ENCODE measurements at places on chromosomes 13 and 19.

DNA sequence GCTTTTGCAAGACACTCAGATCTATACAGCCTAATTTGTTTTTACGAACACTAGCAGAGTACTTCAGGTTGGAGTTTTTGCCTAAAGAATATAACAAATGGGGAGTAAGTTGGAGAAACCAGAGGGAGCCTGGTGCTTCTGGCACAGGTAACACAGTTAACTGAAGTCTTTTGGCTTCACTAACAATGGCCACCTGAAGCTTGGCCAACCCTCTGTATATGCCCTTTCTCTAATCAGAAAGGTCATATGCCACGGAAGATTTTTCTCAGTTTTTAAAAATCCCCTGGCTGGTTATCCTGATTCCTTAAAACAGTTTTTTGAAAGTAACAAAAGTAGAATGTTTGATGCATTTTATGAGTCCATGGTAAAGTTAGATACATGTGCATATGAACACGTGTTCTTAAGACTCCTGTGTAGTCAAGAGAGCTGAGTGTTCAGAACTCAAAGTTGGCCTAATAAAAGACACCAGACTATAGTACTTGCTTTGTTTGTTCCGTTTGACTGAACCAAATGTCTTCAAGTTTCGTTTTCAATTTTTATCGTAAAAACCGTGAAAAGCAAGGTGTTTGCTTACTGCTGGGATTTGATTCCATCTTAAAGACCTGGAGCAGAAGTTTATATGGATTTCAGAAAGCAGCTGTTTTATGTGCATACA, 137.5 kb downstream of the KCNRG start:
- no peak for DNase-seq

DNA sequence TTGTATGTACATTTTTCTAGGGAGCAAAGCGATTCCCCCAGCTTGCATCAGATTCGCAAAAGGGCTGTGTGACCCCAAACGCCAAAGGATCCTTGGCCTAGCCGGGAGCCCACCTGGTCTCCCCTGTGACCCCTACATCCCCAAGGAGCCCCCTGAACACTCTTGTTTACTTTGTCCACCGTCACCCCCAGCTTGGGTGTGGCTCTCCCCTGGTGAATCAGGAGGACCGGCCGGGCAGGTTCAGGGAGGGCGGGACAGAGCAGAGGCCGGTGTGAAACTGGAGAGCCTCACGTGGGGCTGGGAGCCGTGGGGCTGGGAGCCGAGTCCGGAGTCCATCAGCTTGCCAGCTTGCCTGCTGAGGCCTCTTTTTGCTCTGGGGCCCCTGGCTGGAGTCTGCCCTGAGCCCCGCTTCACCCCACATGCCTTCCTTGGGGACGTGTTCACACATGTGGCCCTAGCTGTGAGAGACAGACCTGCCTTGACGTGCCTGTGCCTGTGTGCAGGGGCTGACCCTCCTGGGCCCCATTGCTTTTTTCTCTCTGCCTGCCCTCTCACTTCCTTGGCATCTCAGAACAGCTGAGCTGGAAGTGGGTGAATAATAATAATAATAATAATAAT, 2.0 kb downstream of the ITPKC start:
- no peak for DNase-seq

DNA sequence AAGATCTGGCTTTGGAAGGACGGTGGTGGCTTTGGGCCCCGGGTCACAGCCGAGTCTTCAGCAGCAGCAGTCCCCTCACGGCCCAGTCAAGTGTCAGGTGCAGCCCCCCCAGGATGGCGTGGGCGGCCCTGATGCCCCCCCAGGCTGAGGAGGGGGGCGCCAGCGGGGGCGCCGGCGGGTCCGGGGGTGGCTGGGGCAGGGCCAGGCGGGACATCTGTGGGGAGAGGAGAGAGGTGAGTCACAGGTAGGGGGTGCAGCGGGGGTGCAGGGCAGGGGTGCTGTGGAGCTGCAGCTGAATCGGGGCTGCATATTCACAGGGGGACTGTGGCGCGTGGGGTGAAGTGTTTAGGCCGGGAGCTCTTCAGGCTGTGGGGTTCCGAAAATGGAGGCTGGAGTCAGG, 2.9 kb upstream of the GARIN5B start:
- no peak for DNase-seq

GRCh38 chr13:20487927-20488326, 37.7 kb downstream of the CRYL1 start:
- no peak for DNase-seq

DNA sequence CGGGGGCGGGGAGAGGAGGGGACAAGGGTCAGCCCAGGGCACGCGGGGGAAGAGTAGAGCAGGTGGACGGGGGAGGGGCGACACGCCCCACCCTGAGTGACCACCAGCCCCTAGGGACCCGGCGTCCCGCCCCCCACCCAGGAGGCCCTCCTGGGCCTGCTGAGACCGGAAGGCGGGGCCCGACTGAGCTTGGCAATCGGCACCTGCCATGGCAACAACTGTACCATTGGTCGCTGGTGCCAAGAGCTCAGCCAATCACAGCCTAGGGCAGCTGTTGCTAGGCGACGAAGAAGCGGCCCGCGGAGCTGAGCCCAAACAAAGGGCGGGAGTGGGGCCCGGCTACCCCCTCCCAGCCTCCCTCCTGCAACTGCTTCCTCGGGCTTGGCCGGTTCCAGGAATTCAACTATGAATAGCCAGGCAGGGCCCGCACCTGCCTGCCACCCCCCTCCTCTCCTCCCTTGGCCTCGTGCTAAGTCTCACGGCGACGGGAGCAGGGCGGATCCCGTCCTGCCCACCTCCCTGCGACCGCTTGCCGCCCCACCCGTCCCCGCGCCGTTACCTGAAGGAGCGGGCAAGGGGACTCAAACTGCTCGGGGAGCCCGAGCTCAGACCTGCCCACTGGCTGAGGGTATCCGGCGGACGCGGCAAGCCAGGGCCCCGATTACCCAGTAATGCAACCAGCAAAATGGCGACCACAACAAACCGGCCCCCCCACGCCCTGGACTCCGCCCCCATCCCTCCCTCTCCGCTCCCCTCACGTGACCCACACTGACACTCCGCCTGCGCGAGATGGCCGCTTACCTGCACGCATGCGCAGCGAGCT, at the start of gene DYRK1B:
Gene DYRK1B, minus strand, starts transcription at position 699 of the 823 bp plus-strand sequence. CDS start 2,295 bp downstream, outside the sequence.
- peak; percentile 31 for DNase-seq

- no peak for DNase-seq
These were observed 35.4 kb downstream of the GSX1 start for GRCh38 chr13:27827646-27828045.

GRCh38 chr19:34556488-34556887, 74.9 kb downstream of the WTIP start:
- DNase-seq = no peak

DNA sequence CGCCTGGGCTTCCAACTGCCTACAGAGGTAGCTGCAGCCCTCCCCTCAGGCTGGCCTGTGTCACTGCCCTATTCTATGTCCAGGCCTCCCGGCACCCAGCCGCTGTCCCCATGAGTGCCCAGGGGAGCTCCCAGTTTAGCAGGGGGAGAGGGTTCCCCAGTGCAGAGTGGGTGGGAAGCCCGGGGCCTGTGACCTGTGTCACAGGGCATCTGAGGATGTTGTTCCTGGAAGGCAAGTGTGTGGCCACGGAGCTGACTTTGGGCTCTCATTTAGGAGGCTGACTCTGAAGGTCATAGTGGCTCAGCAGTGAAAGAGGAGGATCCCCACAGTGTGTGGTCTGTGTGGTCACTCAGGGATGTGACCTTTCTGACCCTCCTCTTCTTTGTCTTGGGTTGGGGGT, 25.1 kb downstream of the PPP1R37 start:
- DNase-seq = no peak

- DNase-seq = no peak
These were observed 116.5 kb downstream of the DNAJC15 start for GRCh38 chr13:43139921-43140320.

- no peak for DNase-seq
These were observed 138.9 kb upstream of the USP29 start for GRCh38 chr19:56980906-56981305.

GRCh38 chr13:26584713-26585112, 27.2 kb downstream of the WASF3 start:
- DNase-seq = no peak

GRCh38 chr13:109182777-109183465, 553.5 kb downstream of the MYO16 start:
- DNase-seq = no peak

GRCh38 chr19:11554160-11554559, 4.9 kb downstream of the ELOF1 start:
- no peak for DNase-seq

DNA sequence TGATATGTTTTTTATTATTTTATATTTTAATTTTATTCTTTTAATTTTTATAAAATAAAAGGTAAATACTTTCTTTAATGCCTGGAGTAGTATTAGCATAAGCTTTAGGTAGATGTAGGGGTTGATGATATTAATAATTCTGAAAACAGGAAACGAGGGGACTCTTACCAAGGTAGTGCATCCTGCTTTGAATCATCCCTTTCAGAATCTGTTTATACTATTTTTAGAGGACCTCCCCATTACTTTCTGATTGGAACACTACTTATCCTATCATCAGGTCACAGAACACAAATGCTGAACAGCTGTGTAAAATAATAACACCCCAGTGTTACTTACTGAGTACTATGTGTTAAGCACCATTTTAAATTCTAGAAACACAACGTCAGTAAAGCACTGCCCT, 27.3 kb downstream of the COG6 start:
- no peak for DNase-seq

DNA sequence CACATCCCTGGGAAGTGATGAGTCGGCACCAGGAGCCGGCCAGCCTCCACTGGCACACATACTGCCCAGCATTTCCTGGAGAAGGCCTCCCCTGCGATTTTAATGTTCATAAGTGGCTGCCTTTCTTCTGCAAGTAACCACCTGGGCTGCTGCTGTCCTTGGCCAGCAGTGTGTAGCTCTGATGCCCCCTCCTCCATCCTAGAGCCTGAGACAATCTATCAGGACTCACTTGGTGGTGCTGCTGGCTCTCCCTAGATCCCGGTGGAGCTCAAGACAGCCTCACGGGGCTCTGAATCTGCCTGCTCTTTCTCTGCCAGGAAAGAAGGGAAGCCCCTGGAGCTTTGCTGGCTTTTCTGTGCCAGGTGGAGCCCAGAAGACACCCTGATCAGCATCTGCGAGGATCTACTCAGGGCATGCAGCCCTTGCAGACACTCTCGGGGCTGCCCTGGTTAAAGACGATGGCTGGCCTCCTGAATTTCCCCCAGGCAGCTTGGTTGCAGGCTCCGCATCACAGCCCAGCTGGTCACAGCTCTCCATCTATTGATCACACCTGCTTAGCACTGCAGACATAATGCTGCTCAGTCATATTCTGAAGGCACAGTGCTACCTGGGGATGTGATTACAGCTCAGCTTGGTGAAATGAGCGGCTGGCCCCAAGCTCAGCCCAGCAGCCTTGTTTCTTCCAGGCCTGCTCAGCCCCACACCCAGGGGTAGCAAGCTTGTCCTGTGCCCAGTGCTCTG, 122.3 kb downstream of the ZDHHC20 start:
- DNase-seq = no peak

DNA sequence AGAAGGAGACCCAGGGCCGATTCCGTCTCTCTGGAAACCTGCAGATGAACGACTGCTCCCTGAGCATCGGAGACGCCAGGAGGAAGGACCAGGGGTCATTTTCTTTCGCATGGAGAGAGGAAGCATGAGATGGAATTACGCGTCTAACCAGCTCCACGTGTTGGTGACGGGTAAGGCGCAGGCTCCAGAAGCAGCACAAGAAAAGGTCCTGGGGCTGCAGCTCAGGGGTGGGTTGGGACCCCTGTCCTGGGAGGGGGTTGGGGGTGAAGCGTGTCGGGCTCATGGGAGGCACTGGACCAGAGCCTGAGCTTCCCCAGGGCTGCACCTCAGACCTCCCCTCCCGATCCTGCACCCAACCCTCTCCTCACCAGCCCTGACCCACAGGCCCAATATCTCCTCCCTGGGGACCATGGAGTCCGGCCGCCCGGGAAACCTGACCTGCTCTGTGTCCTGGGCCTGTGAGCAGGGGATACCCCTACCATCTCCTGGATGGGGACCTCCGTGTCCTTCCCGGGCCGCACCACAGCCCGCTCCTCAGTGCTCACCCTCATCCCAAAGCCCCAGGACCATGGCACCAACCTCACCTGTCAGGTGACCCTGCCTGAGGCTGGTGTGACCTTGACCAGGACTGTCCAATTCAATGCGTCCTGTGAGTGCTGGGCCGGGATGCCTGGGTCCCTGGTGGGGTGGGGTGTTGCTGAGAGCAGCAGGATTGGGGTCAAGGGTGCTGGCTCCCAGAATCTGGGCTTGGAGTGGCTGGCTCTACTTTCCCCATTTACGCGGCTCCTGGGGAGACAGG, 39.6 kb upstream of the CD33 start:
- DNase-seq = no peak

DNA sequence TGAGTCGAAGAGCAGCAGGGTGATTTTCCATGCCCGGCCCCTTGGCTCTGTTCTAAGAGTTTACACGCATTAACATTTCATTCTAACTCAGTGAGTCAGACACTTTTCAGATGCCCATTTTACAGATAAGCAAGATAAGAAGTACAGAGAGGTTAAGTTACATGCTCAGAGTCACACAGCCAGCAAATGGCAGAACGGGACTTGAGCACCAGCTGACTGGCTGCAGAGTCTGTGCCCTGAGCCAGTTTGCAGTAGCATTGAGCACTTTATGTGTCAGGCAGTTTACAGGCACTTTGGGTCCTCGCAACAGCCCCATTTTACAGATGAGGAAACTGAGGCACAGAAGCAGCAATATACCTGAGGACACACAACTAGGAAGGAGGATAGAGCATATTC, 19.0 kb downstream of the CCDC8 start:
- DNase-seq = no peak

- DNase-seq = no peak
These were observed 8.5 kb downstream of the PLEKHJ1 start for GRCh38 chr19:2227415-2228156.

GRCh38 chr13:30925429-30925828, 7.0 kb upstream of the TEX26 start:
- DNase-seq = no peak

- DNase-seq = no peak
These were observed 1093.0 kb upstream of the MIR17HG start for GRCh38 chr13:90254437-90254836.

GRCh38 chr19:12757544-12758274, 6.1 kb downstream of the BEST2 start:
- no peak for DNase-seq

GRCh38 chr13:57653229-57653989, 21.9 kb downstream of the PCDH17 start:
- no peak for DNase-seq

DNA sequence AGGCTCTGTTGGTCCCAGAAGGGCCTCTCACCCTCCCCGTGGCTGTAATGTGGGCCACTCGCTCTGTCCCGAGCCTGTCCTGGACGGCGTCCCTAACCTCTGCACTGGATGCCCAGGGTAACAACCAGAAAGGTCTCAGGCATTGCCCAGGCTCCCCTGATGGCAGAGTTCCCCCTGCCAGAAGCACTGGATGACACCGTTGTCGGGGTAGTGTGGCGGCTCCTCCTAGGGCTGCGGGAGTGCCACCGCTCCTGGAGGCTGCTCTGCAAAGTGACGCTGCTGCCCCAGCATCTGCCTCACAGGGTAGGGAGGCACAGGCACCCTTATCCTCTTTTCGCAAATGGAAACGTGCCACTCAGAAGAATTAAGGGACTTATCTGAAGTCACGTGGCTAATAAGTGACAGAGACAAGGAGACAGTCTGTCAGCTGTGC, 32.0 kb downstream of the MPHOSPH8 start:
- no peak for DNase-seq

- DNase-seq = no peak
These were observed 152.5 kb downstream of the IER2 start for GRCh38 chr19:13302526-13303270.

- no peak for DNase-seq
These were observed 110.2 kb upstream of the DOCK9 start for GRCh38 chr13:99087954-99088491.

Data from cortex of kidney (tissue), 1 donor.